ENCODE measurements at places on chromosomes 5 and 9.

GRCh38 chr9:22446950-22447617 lies 460 bp downstream of the DMRTA1 start:
- DNase-seq, result peak; percentile 71

GRCh38 chr9:131125038-131125287 lies 423 bp upstream of the NUP214 start:
- no peak for DNase-seq

GRCh38 chr9:95057101-95057500 lies 260.4 kb downstream of the FANCC start:
- no peak for DNase-seq

GRCh38 chr5:139817362-139817761 lies 21.8 kb downstream of the PSD2 start:
- no peak for DNase-seq

DNA sequence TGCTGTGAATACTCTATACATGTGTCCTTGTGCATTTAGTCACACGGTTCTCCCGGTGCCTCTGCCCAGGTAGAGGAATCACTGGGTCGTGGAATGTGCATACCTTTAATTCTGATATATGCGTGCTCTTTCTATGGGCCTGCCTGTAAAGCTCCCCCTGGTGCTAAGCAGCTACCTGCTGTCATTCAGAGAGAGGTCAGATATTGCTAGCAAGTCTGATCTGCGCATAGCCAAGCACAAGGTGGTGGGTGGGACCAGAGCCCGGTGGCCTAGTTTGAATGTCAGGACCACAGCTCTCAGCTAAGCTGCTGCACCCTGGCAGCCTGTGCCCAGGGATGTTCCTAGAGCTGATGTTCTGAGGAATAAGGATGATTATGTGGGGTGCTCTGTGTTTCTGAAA lies 33.4 kb downstream of the TJP2 start:
- DNase-seq, result peak; percentile 43

- no peak for DNase-seq
Observed at GRCh38 chr5:18354828-18355227, 720.6 kb downstream of the TAF11L14 start.

GRCh38 chr5:129051283-129051682 lies 43.3 kb upstream of the ISOC1 start:
- DNase-seq, result no peak

DNA sequence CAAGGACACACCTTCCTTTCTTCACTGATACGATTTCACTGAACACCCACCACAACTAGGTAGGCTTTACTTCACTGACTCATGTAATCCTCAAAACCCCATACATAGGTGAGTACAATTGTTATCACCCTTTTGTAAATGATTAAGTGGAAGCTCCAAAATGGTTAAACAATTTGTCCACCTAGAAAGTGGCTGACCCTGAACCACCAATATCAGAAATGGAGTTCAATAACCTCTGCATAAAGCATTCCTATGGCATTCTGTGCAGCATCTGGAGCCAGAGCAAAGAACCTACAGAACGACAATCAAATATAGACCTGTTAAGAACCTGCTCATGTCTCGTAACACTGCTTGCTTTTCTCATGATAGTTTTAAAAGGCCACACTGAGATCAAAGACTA lies 50.7 kb upstream of the NR5A1 start:
- no peak for DNase-seq

DNA sequence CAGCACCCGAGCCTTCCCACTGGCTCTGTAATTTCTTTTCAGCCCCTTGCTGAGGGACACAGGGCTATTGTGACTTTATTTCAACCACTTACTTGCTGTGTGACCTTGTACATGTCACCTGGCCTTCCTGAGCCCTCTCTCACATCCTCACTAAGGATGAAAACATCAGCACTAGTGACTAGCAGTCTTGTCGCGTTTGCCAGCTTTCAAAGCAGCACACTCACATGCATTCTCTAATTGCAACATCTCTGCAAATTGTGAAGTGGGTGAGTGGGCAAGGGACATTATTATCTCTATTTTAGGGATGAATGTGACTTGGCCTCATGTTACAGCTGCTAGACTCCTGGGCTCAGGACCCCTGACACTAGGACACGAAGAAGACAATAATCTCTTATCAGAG lies 144.5 kb downstream of the SEC61B start:
- no peak for DNase-seq
